A172 (cell line): ENCODE measurements at places on chromosomes 2 and 18.
A peak's percentile ranks its signal among the peaks of the same experiment; 100 is the strongest.

DNA sequence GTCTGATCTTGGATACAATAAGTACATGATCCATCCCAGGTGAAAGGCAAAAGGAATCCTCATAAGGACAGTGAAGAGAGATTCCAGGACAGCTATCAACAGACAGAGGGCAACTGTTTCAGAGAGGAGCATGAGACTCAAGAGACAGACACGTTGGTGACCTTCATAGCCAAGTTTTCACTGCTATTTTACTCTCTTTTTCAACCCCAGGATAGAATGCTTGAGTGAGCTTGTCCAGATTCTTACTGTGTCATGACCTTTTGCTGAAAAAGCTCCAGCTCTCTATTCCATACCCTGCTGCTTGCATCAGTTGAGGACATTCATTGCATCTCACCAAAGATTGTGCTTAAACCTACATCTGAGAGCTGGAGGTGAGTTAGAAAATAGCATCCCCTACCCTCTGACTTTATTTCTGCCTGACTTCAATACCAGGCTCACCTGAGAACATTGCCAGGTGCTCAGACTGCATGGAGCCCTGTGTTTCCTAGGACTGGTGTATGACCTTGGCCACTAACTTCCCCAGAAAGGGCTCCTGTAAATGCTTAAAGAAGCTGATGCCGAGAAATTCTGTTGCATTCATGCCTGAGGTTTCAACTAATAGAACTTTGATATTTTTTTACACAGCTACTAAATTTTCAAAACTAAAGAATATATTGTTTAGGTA, 70.4 kb upstream of the TMEM17 start:
- no peak for DNase-seq

DNA sequence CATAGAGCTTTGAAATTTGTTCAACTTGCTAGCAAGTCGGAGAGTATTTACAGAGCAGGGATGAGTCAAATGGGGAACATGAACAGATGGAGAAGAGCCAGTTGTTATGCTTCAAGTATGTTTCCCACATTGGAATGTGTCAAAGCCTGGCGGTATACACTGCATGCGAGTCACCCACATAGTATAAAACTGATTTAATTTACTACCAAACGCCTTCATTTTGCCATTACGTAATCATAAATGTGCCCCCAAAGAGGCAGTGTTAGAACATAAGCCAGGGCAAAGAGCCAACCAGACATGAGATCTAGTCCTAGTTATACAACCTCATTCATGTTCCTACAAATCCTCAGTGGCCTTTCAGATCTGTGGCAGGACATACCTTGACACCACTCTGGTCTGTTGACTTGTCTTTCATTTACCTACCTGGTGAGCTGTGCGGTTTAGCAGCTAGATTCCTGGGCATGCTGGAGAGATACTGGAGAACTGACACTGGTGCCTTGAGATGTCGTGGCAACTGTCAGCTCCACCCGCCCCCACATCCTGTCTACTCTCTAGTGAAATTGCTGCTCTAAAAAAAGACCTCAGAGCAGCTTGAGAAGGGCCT, 21.7 kb upstream of the NRP2 start:
- peak; percentile 50 for DNase-seq

DNA sequence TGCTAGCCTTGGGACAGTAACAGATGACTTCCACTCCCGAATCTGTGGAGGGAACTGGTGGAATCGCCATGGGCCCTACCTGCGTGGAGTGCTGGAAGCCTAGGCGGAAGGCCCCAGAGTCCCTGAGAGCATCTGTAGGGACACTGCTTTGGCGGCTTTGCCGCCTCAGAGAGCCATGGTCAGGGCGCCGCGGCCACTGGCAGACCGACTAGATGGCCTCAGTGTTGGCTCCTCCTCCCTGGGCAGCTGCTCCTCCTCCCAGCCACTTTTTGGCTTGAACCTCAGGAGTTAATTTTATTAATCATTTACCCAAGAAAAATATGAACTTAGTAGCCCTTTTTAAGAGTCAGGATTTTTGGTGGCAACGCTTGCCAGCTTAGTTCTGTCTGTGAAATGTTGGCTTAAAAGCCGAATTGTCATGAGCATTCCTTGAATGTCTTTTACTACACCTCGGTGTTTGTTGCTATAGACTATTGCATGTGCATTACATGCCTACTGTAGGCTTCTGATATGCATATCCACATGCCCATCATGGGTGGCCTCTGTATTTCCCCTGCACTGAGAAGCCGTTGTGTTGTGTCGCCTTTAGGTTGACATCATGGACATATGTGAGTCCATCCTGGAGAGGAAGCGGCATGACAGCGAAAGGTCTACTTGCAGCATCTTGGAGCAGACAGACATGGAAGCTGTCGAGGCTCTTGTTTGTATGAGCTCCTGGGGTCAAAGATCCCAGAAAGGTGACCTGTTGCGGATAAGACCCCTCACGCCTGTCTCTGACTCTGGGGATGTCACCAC, 2.4 kb downstream of the KLF11 start:
- no peak for DNase-seq

- DNase-seq, result no peak
Observed at GRCh38 chr2:240269886-240270285, 129.4 kb upstream of the OTOS start.
